Bronchial epithelial cell (primary cell): ENCODE measurements at places on chromosomes 2 and 18. TPM values are rescaled to one million over a fixed set of nuclear protein-coding genes. Genes with fewer than 3 reads are reported as not detected.

The EVA1A gene
- total RNA-seq, result 4.6 and 5.8 TPM in 2 replicates

The IL36G gene
- 0.51 TPM in 1 of 2 replicates, not detected in the other for total RNA-seq

DNA sequence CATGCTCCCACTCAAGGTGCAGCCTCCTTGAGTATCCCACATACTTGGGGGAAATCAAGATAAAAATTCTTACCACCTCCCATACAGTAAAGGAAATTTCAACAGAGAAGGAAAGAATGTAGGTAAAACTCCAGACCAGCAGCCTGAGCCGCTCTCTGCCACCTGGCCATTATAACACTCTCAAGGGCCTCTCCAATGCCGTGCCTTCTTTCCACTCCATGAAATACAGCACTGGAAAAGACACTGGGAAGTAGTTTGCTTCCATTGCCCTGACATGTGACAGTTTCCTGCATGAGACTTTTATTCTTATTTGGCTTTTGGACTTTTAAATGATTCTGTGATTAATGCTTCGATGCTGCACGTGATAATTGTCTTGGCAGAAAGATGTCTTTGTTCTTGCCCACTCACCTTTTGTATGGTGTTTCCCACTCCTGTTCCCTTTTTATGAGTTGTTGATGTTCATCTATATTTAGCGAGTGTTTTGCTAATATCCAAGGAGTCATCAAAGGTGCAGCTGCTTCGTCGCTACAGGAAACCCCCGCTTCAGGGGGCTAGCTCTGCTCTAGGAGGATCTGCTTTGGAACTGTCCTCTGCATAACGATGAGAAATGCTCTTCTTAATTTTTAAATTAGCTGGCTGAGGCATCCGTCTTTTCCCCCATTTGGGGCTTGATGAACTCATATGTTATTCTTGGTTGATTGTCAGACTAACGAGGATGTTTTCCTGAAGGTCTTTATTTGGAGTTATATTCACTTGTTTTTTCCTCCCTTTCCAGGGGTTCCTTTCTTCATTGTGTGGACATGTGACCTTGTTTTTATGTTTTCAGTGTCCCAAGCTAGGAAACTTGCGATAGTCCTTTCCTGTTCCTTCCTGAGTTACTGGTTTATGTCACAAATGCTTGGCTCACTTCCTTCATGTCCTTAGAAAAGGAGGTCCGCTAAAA is 179.4 kb downstream of the TXNL1 start:
- no peak for DNase-seq

DNA sequence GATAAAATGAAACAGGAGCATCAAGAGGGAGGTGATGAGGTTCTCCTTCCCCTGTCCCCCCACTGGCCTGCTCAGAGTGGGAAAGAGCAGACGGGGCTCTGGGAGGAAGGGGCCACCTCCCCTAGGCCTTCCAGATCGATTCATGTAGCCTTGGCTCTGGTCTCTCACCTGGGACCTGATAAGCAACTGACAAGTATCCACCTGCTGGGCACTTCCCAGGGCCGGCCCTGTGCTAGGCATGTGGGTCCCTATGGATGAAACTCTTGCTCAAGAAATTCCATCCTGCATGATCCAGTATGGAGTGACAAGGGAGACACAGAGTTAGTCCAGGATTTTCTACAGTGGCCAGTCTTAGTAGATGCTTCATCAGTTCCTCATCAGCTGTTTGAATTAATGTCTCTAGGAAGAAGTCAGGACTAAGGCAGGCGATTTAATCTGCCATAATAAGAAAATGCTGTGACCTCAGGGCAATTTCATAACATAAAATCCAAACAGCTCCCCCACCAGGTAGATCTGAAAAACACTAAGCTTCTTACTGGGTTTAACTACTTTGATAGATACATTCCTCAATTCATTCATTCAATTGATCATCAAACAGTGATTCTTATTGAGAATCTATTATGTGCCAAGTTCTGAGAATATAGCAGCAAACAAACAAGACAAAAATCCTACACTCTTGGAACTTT is 44.7 kb upstream of the ZFP36L2 start:
- DNase-seq, result peak; percentile 20

DNA sequence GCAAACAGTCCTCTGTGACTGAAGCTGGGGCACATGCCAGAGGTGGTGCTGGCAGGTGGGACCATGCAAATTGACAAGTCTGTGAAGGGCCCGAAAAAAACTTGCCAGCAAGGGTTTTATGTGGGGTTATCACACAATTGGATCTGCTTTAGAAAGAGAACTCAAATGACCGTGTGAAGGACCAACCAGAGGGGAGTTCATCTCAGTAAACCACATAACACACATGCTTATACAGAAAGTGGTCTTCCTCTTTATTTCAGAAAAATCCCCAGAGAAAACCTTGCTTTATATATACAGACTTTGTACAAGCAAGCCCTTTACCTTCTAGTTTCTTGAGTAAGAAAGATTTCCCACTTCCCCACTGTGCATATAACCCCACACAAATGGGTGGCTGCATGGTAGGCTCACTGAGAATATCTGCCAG is 46.7 kb downstream of the KIDINS220 start:
- no peak for DNase-seq

DNA sequence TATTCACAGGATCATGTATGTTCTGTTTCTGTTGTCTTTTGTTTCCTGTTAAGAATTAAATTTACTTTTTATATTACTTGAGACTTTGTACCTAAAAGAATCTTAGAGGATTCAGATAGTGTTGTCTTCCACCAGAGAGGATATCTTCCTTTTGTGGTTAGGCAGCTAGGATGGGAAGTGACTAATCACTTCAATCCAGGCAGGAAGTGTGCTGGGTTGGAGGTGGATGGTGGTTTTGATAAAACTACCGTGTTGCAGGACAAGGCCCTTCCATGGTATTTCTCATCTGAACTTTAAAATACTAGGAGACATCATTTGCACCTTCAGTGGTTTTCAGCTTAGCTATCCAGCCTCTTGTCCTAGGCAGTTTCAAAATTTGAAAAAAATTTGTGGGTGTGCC is 728.6 kb upstream of the CDH2 start:
- peak; percentile 61 for DNase-seq
